ENCODE measurements at places on chromosomes 2 and 18.

GRCh38 chr18:25464227-25464626 is 112.3 kb upstream of the ZNF521 start:
- peak; percentile 36 for DNase-seq

DNA sequence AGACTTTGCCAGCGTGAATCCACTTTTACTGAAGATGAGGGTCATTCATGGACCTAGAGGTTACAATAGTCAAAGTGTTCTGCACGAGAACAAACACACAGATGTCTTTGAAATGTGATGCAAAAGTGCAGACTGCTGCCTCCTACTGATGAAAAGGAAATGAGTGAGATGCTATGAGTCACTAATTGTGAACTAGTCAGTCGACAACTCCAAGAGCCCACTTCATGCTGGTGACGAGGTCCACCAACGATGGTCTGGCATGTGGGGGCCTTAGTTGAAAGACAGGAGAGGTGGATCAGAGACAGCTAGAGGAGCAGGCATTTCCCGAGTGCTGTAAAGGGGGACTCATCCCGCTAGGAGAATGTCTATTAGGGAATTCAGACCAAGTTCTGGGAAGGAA is 17.1 kb upstream of the ZNF236 start:
- no peak for DNase-seq

DNA sequence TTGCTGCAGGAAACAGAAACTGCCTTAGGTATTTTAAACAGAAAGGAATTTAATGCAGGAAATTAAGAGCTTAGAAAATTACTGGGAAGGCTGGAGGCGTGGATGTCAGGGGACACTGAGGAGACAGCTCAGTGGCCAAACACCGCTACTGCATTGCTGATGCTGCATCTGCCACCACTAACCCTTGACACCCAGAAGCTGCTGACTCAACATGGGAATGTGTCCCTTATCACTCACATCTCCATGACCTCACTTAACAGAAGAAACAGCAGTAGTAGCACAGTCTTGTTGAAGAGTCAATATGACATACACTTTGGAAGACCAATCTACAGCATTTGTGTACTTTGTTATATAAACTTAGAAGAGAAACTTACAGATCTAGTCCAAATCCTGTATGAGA is 906.1 kb downstream of the SLC4A3 start:
- DNase-seq: peak; percentile 9

DNA sequence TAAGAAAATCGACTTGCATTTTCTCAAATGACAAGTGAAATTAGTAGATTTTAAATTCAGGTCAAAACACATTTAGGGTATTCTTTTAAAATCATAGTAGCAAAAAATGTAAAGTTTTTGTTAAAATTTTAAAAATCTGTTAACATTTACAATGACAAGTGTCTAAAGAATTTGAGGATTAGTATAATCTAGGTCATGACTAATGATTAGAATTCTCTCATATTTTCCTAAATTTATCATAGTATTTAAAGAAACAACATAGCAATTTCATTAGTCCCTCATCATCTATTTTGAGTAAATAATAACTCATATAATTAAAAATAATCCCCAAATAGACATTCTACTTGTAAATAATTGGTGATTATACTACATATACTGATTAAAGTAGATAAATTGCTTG is 23.6 kb downstream of the THUMPD2 start:
- no peak for DNase-seq

GRCh38 chr2:52340171-52340570 is 1308.2 kb upstream of the NRXN1 start:
- DNase-seq: peak; percentile 9

- DNase-seq: peak; percentile 98
Observed at GRCh38 chr2:199303728-199304177, 154.0 kb downstream of the SATB2 start.

DNA sequence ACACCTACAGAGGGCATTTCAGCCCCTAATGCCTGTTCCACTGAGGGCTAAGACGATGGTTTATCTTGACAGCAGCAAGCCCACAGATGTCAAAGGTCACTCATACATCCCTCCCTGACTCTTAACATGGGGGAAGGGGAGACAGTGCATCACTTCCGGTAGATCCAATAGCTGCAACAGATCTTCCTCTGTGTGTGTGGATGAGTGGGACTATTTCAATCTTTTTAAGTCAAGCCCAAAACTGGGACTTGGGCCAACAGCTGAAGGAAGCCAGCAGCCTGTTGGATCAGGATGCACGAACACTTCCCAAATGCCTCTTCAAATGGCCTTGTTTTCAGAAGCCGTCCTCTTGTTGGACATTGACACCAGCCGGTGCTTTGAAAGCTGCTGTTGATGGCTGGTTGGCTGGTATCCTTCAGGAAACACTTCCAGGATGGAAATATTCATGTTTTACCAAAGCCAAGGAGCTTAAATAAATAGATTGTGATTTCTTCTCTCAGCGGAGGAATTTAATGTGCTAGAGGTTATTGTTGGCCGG is 59.2 kb downstream of the IL1R2 start:
- DNase-seq: peak; percentile 78

DNA sequence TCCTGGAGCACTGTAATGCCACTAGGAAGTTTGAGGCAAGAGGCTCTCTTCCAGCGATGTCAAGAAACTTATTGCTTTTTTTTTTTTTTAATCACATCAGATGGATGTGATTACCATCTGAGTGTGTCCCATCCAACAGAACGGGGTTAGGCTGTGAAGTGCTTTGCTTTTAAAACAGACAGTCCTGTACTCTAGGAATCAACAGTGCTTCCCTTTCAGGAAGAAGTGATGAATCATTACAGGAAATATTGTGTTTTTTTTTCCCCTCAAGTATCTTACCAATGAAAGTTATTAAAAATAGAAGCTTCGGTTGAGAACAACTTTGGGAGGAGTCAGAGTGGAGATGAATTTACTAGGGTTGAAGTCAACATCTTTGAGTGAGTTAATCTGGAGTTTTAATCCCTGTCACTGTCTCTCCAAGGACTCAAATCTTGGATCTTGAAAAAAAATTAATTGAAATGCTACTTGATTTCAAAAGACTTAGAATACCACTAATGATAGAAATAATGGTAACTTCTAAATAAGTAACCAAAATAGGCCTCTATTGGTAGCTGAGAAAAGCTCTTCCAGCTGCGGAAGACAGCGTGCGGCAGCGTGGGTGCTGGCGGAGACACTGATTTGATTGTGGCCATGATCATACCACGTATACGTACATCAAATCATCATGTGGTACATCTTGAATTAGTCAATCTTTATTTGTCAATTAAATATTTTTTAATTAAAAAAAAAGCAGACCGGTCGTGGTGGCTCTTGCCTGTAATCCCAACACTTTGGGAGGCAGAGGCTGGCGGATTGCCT is 45.5 kb downstream of the GATA6 start:
- no peak for DNase-seq

GRCh38 chr2:20425371-20425881 is 21.4 kb upstream of the RHOB start:
- no peak for DNase-seq

- DNase-seq: peak; percentile 38
Observed at GRCh38 chr2:197500503-197501131, 438 bp downstream of the HSPE1 start.

- DNase-seq: no peak
Observed at GRCh38 chr18:25675123-25675850, 323.3 kb upstream of the ZNF521 start.

GRCh38 chr2:85470850-85471800 is 52.6 kb downstream of the SH2D6 start:
- DNase-seq: no peak

- DNase-seq: no peak
Observed at GRCh38 chr2:191625446-191625845, 52.5 kb upstream of the NABP1 start.

DNA sequence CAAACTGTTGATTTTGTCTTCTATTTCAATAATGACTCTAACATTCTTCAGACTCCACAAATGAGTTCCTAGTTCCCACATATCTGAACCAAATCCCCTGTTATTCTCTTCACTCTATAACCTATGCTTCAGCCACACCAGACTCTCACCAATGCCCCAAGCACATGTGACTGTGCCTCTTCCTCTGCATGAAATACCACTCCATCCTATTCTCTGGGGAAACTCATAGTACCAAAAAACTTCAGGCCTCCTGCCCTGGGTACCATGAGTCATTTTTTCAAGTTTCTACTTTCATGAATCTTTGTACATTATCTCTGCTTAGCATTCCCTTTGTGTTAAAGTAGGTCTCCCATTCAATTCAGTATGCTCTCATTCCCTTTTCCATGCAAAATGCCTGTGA is 353.2 kb downstream of the ZEB2 start:
- DNase-seq: no peak

DNA sequence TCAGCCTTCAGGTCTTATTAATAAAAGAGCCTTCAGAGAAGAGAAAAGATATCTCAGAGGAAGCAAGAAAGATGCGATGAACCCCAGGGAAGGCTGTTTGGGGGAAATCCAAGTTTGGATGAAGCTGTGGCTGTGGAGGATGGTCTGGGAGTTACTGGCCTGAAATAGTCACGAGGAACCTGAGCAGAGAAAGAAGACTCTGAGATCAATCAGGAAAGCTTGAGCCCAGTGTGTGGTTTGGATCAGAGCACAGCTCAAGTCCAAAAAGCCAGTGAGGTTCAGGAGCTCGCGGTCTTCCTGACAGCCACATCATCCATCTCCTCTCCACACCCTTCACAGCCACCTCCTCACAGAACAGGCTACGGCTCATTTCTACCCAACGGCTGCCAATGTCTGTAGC is 87.4 kb upstream of the SERPINE2 start:
- no peak for DNase-seq

- no peak for DNase-seq
Observed at GRCh38 chr2:156540706-156541105, 104.5 kb downstream of the GPD2 start.

DNA sequence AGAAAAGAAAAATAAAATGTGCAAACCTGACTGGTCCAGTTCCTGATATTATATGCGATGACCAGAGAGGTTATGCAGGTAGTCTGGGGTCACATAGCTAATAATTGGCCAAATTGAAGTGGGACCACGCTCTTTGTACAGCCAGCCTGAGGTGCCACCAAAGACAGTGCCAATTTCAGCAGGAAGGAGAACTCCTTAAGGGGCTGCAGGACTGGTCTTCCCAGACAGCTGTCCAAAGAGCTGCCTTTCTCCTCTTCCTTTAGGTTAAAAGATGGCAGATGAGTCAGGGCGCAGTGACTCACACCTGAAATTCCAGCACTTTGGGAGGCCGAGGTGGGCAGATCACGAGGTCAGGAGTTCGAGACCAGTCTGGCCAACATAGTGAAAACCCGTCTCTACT is 95.5 kb downstream of the ACKR3 start:
- no peak for DNase-seq

- DNase-seq: peak; percentile 88
Observed at GRCh38 chr18:39841482-39842365, 2113.3 kb upstream of the PIK3C3 start.

DNA sequence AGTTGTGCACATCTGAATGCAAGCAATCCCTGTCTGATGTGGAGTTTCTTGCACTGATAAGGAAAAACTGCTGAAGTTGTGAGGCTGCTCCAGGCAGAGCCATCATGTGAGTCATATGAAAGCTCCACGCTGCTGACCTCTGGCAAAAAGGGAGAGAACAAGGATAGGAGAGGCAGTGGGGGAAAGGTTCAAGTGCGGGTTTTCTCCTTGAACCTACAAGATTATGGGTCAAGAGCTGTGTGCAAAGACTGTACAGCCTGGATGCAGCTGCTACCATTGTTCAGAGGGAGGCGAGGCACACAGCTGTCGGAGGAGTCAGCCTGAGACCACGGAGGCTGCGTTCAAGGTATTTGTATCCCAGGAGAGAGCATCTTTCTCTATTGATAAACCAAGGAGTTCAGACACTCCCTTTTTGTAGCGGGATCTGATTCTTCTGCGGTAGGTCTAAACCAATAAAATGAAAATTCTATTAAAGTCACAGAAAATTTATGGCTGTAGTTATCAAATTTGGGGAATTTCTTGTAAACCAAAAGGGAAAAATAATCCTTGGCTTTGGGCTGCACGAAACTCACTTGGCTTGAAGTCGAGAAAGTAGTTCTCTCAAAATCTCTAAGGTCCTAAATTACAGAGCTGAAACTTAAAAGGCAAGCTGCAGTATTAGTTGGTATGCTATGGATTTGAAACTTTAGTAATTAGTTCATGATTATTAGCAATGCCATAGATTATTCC is at the start of gene CDK15:
Gene CDK15, plus strand, starts transcription at position 96 of the 729 bp plus-strand sequence. Its CDS starts 128 bp downstream, at position 224.
- peak; percentile 42 for DNase-seq

- peak; percentile 54 for DNase-seq
Observed at GRCh38 chr2:238127165-238128060, 11.1 kb upstream of the KLHL30 start.
